Mesenteric fat pad (tissue), 1 donor: ENCODE measurements at places on chromosomes 16 and 17.

- no peak for DNase-seq
These were observed 4.2 kb upstream of the MAP3K14 start for GRCh38 chr17:45320931-45321461.

DNA sequence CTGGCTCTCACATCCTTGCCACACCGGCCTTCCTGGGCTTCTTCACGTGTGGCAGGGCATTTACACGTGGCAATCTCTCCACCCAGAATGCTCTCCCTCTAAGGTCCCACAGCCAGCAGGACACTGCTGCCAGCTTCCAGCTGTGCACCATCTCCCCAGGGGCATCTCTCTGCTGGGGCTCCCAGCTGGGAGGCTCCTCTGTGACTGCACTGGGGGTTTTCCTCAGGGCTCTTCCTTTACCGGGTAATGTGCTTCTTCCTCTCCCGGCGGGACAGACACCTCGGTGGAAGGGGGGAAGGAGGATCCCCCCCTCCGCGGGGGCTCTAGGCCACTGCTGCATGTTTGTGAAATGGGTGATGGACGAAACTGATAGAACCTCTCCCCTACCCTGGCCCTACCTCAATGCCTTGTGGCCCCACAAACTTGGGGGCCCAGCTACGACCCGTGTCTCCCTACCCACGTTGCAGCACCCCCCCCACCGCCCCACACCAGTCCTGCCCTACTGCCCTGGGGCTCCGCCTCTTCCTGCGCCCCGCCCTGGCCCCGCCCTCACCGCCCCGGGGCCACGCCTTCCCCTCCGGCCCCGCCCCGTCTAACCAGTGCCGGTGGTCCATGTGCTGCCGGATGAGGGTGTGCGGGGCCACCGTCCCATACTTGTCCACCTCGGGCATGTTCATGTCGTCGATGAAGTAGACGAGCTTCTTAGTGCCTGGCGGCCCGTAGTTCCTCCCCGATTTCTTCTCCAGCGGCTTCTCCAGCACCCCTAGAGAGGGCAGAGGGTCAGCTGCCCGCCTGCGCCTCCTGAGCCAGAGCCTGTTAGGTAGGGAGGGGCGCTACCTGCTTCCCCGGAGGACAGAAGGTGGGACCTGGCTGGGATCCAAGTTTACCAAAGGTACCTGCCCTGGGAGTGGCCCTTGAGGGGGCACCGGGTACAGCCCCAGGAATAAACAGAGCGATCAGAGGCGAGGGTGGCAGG lies 92.6 kb downstream of the DNAH17 start:
- DNase-seq = no peak

- DNase-seq = no peak
These were observed 6.7 kb upstream of the GOSR2 start for GRCh38 chr17:46916211-46916610.

GRCh38 chr16:88807142-88807625 lies 3.6 kb downstream of the CDT1 start:
- no peak for DNase-seq

DNA sequence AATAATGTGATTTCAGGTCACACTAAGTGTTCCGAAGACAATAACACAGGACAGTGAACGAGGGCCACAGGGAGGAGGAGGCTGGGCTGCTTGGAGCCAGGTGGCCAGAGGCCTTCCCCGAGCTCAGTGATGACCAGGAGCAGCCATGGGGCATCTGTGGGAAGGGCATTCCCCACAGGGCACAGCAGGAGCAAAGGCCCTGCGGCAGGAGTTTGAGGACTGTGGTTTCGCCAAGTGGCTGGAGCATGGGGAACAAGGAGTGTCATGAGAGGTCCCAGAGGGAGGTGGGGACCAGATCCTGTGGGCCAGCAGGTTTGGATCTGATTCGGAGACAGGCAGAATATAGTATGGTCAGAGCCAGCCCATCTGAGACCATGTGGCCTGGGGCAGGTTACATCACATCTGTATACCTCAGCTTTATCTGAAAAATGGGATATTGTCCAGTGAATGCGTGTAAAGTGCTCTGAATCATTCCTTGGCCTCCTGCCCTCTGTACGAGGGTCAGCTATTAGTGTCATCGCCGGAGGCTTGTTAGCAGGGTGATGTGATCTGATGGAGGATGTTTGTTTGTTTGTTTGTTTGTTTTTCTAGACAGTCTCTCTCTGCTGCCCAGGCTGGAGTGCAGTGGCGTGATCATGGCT lies 176.8 kb downstream of the KATNIP start:
- no peak for DNase-seq

- no peak for DNase-seq
These were observed 15.7 kb downstream of the SLC16A3 start for GRCh38 chr17:82244413-82245133.

GRCh38 chr16:85067024-85067423 lies 39.4 kb downstream of the KIAA0513 start:
- no peak for DNase-seq

DNA sequence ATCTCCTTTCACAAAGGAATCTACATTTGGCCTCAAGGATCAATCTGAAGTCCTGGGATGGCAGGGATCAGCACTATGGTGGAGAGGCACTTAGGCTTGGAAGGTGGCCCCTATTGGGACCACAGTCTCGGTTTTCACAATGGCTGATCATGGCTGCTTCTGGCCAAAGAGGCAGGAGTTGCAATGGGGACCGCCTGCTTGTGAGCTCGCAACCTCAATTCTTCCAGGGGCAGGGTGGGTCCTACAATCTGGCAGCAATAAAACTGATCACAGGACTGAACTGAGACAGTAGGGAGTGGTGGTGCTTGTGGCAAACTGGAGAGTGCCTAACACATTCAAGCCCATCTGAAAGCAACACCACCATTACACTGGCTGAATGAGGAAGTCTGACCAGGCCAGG lies 83.1 kb downstream of the NETO2 start:
- peak; percentile 12 for DNase-seq

- DNase-seq = peak; percentile 85
These were observed 69.9 kb downstream of the ABR start for GRCh38 chr17:1109606-1110540.

GRCh38 chr17:57773557-57773956 lies 28.5 kb upstream of the CCDC182 start:
- DNase-seq = no peak

DNA sequence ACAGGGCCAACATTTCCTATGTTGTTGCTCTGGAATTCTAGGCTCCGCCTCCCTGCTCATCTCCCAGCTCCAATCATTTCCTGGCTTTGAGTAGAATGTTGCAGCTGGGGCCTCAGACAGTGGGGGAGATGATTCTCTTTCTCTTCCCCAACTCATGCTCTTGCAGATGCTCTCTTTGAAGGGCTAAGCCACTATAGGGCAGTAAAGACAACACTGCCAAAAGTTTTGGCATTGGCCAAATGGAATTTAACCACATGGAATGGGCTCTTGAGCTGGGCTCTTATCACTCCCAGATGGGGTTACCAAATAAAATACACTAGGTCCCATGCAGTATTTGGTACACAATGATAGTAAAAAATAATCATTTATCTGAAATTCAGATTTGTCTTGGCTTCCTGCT lies 19.6 kb upstream of the EFCAB13 start:
- no peak for DNase-seq

DNA sequence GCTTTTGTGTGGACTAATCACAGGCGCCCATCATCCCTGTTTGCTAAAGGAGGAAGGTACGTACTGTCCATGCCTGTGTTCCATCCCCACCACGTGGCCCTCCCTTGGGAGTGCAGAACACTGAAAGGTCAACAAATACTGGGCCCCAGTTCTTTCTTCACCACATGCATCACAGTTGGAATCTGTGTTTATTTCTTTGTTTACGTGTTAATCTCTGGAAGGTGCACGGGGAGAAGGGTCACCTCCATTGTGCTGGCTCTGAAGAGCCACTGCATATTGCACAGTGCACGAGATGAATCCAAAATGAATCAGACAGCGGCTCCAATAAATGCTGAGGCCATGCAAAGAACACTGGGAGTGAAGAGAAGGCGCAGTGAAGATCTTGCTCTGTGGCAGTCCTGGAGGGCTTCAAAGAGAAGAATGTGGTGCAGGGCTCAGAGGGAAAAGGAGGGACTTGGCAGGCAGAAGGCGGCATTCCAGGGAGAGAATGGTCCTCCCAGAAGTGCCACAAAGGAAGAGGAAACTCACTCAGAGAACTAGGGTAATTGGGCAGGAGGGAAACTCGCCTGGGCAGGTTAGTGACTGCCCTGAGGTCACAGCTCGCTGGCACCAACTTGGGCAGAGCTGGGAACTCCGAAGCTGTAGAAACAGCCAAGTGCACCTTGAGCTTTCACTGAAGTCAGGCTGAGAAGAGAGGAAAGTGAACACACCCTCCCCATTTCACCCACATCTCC lies 3.7 kb downstream of the RPH3AL start:
- DNase-seq = peak; percentile 72

DNA sequence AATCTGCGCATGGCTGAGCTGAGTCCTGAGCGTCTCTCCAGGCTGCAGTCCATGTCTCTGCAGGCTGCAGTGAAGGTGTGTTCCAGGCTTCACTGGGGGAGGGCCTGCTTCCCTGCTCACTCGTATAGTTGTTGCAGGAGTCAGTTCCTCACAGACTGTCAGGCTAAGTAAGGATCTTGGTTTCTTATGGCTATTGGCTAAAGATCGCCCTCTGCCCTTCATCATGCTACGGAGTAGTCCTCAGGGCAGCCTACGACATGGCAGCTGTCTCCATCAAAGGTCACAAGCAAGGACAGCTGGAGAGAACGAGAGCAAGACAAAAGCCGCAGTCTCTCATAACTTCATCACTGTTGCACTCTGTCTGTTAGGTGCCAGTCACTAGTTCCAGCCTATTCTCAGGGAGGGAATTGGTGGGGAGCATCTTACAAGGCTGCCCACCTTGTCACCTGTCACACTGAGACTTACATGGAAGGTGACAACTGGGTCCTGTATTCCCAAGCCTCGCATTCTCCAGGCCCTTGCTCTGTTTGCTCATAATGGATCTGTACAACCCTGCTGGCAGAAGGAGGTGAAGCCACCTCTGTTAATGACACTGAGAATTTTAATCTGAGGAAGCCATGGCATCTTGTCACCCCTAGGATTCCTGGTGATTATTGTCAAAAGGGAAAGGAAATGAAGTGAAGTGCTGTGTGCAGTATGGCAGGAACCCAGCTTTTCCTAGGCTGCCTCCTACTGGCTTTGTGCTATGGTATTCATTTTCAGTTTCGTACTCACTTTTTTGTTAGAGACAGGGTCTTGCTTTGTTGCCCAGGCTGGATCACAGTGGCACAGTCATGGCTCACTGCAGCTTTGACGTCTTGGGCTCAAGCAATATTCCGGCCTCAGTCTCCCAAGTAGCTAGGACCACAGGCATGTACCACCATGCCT lies 43.4 kb downstream of the MFSD11 start:
- no peak for DNase-seq

DNA sequence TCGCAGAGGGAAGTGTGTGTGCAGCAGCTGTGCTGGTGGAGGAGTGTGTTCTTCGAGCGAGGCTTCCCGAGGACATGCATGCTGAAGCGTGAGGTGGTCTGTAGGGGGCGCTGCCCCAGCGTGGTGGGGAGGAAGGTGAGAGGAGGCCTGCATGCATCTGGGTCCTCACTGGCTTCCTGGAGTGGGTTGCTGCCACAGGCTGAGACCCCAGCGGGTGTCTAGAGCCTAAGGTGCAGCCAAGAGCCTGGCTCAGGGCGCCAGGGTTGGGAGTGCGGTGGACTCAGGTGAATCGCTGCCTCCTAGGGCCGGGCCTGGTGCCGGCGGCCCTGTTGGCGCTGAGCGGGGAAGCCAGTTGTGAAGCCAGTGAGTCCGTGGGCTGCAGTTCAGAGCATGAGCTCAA lies 7.5 kb upstream of the HSD3B7 start:
- no peak for DNase-seq

GRCh38 chr17:80927791-80928216 lies 63.8 kb upstream of the CHMP6 start:
- DNase-seq = no peak

DNA sequence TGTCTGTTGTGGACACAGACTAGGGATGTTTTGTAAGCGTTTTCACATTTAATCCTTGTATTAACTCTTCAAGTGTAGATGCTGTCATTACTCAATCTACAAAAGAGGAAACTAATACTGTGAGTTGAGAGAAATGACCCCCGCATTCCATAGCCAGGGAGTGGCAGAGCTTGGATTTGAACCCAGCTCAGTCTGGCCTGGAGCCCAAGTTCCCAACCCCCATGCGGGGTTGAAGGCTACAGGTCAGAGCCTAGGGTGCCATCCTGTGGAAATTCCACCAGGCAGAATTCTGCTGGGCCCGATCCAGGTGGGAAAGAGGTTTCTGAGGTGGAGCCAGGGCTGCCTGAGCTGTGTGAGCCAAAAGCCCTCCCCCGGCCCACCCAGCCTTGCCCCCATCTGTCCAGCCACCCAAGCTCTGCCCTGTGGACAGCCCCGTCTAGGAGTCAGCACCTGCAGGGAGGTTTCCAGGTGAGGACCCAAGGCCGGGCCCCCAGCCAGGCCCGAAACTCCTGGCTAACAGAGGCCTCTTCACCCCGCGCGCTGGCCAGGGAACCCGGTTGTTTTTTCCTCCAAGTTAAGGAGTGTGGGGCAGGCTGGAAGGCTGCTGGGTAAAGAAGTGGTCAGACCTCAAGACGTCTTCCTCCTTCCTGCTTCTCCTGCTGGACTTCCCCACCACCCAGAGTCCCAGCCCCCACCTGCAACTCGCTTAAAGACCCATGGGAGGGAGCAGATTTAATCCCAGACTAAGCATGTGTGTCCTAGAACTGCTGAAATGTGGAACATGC lies 5.7 kb downstream of the MMP15 start:
- no peak for DNase-seq

DNA sequence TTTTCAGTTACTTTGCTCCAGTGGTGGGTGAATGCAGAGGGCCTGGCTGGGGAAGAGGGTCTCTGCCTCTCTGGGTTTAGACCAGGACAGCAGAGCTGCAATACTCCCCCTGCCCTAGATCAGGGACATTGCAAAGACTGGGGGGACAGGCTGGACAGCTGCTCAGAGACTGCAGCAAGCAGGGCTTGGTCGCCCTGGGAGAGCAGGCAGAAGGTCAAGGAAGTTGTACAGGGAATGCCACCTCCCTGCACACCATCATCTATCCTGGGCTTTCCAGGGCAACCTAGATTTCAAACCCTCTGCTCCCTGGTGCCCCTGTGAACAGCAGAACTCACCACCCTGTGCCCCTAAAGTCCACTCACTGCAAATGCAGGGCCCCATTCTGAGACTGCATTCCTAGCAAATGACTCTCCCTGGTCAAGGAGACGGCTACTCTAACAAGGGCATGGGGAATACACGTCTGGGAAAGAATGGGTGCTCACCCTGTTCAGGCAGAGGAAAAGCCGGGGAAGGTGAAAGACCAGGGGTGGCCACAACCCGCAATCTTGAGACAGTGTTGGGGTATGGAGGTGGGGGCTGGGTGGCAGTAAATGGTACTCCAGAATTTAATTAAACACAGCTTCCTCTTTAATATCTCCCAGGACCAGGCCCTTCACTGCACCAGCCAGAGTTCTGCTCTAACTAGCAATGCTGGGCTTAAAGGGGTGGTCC lies 1.0 kb downstream of the KIFC3 start:
- DNase-seq = no peak

- DNase-seq = no peak
These were observed 1.7 kb upstream of the KCNJ16 start for GRCh38 chr17:70073310-70073709.

DNA sequence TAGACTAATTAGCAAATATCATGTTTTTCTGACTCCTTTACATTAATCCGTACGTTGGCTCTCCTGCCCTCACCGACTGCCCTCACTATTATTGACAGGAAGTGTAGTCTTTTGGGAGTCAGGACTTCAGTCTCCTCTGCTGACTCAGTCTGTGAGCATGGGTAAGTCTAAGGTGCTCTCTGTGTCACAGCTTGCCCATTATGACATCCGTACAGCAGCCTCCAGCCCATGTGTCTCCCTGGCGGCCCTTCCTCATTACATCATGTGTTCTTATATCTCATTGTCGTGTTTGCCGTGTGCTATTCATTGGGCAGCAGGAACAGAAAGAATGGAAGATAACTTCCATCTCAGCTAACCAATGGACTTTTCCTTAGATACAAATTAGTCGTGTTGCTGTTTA lies 77.5 kb downstream of the MRTFB start:
- no peak for DNase-seq
